ENCODE measurements at places on chromosomes 5 and 9.

DNA sequence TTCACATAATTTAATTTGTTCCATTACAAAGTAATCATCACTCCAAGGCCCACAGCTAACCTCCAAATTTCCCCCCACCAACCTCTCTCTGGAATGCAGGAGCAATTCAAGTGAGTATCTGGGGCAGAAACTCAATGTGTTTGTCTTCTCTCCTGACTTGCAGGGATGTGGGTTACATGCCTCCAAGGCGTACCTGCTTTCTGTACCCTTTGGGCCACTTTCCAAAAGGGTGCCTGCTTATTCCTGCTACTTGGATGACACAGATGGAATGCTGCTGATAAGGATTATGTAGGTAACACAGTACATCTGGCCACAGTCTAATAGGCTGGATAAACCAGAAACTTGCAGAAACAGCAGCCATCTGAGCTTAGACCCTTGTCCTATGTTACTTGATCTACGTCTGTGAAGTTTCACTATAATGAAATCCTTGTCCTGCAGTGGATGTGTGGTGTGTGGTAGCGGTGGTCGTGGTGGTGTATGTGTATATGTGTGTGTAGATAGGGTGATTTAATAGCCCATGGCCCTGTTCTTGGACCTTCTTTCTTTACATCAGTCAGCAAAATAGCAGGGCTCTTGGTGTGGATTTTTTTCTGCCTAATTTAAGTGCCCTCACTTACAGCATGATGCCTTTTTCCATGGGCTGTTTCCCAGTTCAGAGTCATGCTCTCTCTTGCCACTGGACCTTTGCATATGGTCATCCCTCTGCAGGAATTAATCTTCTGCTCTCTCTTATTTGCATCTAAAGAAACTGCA lies 175.9 kb downstream of the ZDHHC21 start:
- DNase-seq: no peak

DNA sequence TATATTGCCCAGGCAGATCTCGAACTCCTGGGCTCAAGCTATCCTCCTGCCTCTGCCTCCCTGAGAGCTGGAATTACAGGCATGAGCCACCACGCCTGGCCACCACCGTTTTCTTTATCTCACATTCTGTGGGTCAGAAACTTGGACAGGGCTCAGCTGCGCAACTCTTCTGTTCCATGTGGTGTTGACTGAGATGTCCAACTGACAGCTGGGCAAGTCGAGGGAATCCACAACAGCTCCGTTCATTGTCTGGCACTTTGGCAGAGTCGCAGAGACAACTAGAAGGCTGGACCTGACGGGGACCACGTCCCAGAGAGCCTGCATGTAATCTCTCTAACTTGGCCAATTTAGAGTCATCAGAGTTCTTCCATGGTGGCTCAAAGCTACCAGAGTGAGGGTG lies 36.2 kb upstream of the AOPEP start:
- DNase-seq: no peak

- peak; percentile 58 for DNase-seq
These were observed 162.7 kb downstream of the ZNF608 start for GRCh38 chr5:124583469-124584350.

- no peak for DNase-seq
These were observed 355.4 kb upstream of the SLC24A2 start for GRCh38 chr9:20144197-20144596.

GRCh38 chr5:3612591-3613042 lies 17.0 kb downstream of the IRX1 start:
- no peak for DNase-seq

DNA sequence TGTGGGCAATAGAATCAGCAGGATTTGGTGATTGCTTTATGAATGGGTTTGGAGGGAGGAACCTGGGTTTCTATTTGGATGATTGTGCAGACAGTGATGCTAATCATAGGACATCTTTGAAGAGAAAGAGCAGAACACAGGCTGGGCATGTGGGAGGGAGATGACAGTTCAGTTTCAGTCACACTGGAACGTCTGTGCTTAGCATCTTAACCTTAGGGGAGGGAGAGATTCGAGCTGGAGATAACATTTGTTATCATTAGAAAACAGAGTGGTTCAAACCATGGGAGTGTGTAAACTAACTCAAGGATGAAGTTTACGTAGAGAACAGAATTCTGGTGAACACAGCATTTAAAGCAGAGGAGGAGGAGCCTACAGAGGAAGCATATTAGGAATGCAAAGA lies 138.6 kb upstream of the PPP2R2B start:
- no peak for DNase-seq

- DNase-seq: no peak
These were observed 264.7 kb downstream of the TRIM32 start for GRCh38 chr9:116951588-116952435.

GRCh38 chr5:126402621-126403555 lies 20.3 kb upstream of the GRAMD2B start:
- DNase-seq: no peak

DNA sequence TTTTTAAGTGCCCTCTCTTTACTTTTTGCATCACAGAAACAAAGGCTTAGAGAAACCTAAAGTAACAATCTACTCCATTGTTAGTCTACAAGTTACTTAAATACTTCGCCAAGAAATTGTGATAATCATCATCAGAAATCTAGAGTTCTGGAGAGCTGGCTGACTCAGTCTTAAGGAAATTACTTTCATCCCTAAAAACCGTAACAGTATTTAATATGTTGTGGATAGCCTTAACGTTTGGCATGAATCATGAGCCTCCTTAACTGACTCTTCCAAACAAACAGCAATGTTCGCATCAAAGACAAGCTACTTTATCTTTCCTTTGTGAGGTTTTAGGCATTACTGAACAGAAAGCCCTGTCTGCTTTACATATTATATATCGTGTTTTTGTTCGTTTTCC lies 128.7 kb downstream of the NIPBL start:
- no peak for DNase-seq

DNA sequence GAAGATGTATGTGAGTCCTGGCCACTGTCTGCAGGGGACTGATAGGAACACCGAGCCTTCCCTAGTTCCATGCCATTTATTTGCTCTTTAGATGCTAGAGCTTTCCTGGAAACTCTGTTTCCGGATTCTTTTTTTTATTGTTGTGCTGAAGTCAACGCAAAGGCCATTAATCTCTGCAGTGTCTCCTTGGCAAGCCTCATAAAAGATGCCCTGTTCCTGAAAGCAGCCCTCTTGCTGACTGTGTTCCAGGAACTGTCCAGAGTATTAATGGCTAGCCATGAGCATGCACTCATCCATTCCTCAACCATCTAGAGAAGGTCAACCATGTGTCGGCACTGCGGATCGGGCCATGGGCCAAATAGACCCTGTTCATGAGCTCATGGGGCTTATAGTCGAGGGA lies 42.9 kb upstream of the SMAD5 start:
- DNase-seq: no peak

GRCh38 chr9:127264462-127265219 lies at the start of gene GARNL3:
Gene GARNL3, plus strand, starts transcription at chr9:127264774. Its CDS starts 104 bp downstream, at chr9:127264878.
- DNase-seq: no peak

GRCh38 chr5:174995827-174996226 lies 271.4 kb downstream of the MSX2 start:
- no peak for DNase-seq

GRCh38 chr9:110334183-110334582 lies 3.5 kb downstream of the TXNDC8 start:
- DNase-seq: no peak

DNA sequence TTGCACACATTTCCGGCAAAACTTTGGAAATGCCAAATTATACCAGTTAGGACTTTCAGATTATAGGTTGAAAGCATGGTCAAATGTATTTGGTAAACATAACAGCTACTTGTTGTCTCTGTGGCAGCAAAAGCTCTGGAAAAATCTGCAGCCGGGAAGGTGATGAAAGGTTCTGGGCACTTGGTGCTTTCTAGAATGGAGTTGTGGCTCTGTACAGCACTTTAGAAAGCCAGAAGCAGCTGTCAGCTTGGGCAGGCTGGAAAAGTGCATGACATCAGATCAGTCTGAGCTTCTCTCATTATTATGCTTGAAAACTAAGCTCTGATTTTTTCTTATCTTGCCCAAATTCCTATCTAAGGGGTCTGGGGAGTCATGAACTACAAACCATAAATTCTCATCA lies 118.6 kb upstream of the MAST4 start:
- no peak for DNase-seq

DNA sequence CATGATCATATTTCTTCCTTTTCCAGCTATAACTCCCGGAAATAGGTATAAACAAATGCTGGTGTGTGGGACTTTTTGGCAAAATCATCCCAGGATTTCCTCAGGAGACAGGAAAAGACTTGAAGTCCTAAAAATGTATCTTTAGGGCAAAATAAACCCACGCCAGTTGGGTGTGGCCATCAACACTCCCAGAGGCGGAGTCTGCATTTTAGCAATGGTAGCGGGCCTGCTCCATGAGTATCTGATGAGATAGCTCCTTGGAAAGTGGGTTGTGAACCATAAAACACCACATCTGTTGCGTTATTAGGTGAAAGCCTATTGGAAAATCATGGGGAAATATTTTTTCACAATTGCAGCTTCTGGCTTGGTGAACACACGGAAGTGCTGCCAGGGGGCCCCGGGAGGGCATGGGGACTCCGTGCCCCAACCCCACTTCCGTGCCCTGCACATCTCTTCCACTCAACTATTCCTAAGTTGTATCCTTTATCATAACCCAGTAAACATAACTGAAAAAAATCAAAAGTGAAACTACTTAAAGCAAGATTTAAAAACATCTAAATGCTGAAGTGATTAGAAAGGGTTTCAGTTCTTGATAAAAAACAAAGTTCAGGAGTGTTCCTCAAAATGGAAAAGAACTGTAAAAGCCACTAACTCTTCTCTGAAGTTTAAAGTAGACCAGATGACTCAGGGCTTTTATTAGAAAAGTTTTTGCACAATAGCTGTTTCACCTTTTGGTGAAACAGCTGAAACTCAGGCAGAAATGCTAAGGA lies 111.2 kb downstream of the LRRC70 start:
- no peak for DNase-seq

GRCh38 chr9:99213197-99213596 lies 8.5 kb downstream of the ALG2 start:
- no peak for DNase-seq

DNA sequence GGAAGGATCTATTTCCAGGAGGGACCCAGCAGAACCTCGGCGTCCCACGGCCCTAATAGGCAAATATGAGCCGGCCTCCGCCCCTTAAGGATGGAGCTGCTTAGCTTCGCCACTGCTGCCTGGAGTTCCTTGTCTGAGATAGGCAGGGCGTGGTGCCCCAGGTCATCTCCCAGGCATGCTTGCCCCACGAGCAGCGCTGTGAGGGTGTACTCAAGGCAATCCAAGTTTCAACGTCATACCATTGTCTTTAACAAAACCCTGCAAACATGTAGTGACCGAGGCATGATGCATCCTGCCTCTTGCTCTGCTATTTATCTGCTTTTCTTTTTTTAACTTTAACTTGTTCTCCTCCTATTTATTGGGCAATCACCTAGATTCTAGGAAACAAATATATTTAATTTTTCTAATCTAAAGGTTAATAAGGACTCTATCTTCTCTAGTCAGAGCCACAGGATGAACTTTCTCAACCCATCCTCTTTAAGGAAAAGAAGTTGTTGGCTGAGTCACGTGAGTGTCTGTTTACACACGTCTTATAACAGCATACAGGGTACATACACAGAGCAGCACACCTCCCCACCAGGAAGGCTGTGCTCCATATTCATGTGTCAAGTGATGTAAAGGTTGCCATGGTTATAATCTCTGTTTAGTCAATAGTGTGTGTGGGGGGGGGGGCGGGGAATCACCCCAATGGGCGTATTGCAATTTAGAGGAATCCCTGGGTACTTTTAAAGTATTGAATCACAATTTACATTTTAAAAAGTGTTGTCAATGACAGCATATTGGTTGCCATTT lies 27.3 kb upstream of the ZSWIM6 start:
- no peak for DNase-seq

GRCh38 chr5:173733021-173733420 lies 116.6 kb upstream of the BOD1 start:
- no peak for DNase-seq

GRCh38 chr5:160398806-160399205 lies 1.0 kb downstream of the FAM200C start:
- no peak for DNase-seq

- no peak for DNase-seq
These were observed 756.4 kb upstream of the DMAC1 start for GRCh38 chr9:8555762-8556500.

- DNase-seq: no peak
These were observed 64.5 kb downstream of the MCTP1 start for GRCh38 chr5:95220381-95220780.

DNA sequence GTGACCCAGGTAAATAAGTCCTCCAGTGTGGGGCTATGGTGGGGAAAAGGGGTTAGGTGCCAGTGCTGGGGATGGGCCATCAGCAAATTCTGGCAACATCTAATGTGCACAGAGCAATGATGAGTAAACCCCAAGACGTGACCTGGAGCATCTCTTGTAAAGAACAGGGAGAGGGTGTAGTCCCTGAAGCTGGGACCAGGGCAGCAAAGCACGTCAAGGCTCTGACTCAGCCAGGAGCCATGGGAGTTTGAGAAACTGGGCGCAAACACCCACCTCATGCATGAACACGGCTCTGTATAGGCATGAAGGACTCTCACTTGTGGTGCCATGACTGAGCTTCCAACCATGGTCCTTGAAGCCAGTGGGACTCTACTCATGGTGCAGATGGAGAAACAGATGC lies 51.8 kb downstream of the DUSP1 start:
- no peak for DNase-seq
